ENCODE measurements at places on chromosomes 2 and 18.

DNA sequence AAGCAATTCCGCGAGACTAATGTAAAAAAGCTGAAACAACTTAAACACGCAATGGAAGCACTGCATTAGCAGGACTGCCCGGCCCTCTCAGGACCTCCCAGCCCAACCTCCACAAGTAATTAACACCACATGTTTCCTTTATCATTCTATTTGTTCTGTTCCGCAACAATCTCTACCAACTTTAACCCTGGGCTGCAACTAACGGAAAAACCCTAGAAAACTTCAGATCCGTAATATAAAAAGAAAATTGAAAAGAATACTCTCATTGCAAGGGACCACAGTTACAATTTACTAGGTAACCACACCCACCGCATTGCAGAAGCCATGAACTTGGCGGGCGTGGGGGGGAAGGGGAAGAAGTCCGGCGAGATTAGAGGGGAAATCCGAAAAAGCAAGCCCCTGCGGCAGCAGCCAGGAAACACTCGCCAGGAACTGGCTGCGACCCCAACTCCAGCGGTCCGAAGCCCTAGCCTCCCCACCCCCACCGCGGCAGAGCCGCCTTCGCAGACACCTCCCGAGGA, 1.2 kb downstream of the EPB41L3 start:
- DNase-seq = no peak

- no peak for DNase-seq
Observed at GRCh38 chr2:196279541-196279940, 108.2 kb upstream of the STK17B start.

- DNase-seq = no peak
Observed at GRCh38 chr18:80204142-80204541, 43.2 kb downstream of the PARD6G start.

DNA sequence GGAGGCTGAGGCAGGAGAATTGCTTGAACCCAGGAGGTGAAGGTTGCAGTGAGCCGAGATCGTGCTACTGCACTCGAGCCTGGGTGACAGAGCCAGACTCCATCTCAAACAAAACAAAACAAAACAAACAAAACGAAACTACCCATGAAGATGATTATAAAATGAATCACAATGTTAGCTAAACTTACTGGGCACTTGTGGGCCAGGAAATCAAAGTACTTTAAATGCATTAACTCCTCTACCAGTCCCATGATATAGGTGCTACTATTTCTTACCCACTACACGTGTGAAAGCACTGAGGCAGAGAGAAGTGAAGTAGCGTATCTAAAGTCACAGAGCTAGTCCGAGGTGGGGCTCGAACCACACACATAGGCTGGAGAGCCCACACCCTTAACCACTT, 53.6 kb downstream of the POLE4 start:
- DNase-seq = no peak

- DNase-seq = peak; percentile 54
Observed at GRCh38 chr2:100262555-100263320, 59.6 kb downstream of the LONRF2 start.

DNA sequence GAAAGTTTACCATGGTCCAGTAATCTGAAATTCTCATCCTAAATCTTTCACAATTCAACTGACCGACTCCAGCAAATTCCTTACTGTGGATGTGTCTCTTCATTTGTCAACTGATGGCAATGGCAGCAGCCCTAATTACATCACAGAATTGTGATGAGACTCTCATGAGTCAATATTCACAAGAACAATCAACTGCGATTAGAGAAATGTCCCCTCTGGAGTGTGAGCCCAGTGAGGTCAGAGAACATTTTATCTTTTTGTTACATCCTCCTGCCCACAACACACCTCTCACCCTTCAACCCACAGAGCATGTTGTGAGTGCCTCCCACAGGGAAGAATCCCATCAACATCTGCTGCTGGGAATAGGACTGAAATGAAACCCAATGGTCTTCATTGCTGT, 73.6 kb downstream of the CD226 start:
- no peak for DNase-seq

- no peak for DNase-seq
Observed at GRCh38 chr2:8803658-8804379, 33.6 kb downstream of the KIDINS220 start.

All from activated CD4-positive, alpha-beta T cell treated with anti-CD3 and anti-CD28 coated beads, Interleukin-2, amount 50 U/mL, for 1 hour (primary cell).